ENCODE measurements at places on chromosomes 7 and 10. TPM values are rescaled to one million over a fixed set of nuclear protein-coding genes. Genes with fewer than 3 reads are reported as not detected.

Gene CPA2
- polyA plus RNA-seq: 0.33 TPM

DNA sequence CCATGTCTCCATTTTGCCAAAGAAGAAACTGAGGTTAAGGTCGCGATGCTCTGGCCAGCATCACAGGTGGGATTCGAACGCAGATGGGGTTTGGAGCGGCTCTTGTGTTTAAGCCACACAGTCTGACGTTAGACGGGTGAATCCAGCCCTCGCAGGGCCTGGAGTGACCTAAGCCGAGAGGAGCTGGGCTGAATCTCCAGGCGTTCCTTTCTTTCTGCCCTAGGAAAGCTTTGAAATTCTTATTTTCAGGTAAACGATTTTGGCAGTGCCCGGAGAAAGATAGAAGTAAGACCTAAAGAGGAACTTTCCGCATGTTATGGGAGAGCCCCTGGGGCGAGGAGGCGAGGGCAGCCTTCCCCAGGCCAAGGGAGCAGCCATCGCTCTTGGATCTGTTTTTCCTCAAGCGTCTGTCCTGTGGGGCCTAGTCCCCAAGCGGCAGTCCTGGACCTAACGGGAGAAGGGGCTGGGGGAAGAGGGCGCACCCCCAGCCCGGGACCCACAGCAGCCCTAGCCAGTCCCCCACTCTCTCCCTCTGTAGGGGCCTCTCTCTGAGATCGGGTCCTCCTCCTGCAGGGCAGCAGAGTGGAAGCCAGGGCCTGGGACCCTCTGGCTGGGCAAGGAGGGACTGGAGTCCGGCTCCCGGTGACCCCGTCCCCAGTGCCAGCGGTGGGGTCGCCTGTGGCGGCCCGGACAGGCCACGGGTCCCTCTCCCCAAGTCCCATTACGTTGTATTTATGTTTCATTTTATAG is 8.9 kb upstream of the LBX1 start:
- DNase-seq: no peak

DNA sequence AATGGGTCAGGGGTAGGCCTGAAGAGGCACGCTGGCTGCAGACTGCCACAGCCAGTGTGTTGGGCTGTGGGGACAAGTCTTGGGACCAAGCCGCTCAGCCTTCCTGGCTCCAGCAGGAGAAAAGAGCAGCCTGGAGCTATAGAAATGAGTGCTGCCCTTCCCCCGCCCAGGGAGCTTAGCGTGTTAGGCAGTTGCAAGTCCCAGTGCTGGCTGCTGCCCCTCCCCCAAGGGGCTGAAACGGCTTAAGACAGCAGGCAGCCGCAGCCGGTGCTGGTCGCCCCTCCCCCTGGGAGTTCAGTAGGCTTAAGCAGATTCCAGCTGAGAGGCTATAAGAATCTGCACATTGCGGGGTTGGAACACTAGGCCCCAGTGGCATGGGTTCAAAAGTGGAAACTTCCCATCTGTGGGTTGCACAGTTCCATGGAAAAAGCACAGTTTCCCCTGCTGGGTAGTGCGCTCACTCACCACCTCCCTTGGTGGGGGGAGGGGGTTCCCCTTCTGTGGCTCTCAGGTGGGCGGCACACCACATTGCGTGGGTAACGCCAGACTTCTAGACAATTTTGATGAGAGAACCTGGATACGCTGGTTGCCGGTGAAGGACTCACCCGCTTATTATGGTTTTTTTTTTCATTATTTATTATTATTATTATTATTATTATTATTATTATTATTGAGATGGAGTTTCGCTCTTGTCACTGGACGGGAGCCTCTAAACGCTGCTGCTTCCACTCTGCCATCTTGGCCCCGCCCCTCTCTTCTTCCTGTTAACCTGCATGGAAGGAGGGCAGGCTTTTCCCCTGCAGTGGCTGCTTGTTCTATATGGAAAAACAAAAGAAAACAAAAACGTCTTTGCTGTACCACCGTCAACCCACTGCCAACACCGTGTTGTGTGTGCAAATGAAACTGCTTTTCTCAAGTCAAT is 151.1 kb downstream of the CXCL12 start:
- DNase-seq: no peak

DNA sequence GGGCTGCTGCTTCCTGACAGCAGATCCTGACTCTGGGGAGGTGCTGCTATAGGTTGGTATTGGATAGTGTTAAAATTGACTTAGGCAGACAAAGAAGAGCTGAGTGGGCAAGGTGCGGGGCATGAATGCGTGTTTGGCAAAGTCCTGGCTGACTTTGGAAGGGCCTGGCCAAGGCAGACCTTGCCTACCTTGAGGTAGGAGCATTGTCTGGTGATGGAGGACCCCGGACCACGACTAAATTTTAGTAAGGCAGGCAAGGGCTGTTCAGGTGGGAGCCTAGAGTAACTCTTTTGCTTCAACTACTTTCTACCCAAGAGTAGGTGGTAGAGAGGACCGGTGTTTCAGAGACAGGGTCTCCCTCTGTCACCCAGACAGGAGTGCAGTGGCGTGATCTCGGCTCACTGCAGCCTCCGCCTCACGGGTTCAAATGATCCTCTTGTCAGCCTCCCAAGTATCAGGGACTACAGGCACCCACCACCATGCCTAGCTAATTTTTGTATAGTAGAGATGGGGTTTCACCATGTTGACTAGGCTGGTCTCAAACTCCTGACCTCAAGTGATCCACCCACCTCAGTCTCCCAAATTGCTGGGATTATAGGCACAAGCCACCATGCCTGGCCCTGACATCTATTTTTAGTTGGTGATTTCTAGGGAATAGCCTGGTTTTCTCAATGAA is 12.2 kb upstream of the LAT2 start:
- DNase-seq: no peak

Gene ADAP1
- polyA plus RNA-seq: 9.3 TPM

Gene TACR2
- polyA plus RNA-seq: 0.08 TPM

- DNase-seq: no peak
Observed at GRCh38 chr10:74297389-74298080, 146.5 kb downstream of the ADK start.

DNA sequence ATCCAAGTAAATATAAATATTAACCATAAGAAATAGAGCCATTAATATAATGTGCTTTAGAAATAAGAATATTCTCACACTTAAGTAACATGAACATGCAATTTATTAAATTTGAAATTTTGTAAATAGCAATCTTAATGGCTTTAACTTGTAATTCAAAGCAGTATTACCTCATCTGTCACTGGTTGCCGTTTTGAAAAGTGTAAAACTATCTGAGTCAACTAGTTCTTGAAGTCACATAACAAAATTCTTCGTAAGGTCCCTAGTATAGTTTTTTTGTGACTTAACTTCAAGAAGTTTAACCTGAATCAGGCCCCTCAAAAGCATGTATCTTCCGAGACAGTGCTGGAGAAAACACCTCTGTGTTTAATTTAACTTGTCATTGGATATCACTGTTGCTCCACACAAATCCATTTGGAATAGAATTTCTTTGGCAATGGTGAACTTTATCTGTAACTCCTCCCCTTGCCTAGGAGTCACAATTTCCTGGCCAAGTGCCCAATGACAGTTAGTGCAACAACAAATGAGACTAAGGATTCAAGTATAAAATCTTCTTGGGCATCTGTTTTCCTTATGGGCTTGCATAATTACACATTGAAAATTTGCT is 47.1 kb downstream of the NT5C2 start:
- peak; percentile 45 for DNase-seq

Gene PSD
- 0.16 TPM for polyA plus RNA-seq

Gene CYP3A5
- polyA plus RNA-seq: 0.06 TPM

GRCh38 chr7:148478551-148478950 is 112.0 kb upstream of the C7orf33 start:
- DNase-seq: no peak

GRCh38 chr10:60954035-60954434 is 10.1 kb upstream of the RHOBTB1 start:
- DNase-seq: no peak

Gene MICALL2
- 28.8 TPM for polyA plus RNA-seq

- DNase-seq: peak; percentile 97
Observed at GRCh38 chr10:70255329-70256299, 22.4 kb upstream of the PPA1 start.
